ENCODE measurements at places on chromosomes 13 and 19.
A peak's percentile ranks its signal among the peaks of the same experiment; 100 is the strongest.

GRCh38 chr13:101627556-101627943 lies 175.1 kb downstream of the ITGBL1 start:
- no peak for DNase-seq

- DNase-seq, result no peak
Observed at GRCh38 chr19:13297023-13297422, 146.8 kb downstream of the IER2 start.

DNA sequence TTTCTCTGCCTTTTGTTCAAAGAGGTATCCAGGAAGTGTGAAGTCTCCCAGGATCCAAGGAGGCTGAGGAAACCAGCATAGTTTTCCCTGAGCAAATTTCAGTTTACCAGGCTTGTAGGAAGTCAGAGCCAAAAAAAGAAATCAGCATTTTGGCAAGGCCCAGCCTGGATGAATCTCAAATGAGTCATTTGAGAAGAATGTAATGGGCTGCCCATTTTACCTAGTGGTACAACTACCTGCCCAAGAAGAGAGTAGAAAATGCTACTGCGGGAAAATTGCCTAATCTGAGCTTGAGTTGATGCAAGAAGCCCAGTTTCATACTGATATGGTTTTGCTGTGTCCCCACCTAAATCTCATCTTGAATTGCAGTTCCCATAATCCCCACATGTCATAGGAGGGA lies 284.1 kb upstream of the ZNF507 start:
- DNase-seq, result no peak

- no peak for DNase-seq
Observed at GRCh38 chr19:45063851-45064801, 12.2 kb downstream of the ZNF296 start.

DNA sequence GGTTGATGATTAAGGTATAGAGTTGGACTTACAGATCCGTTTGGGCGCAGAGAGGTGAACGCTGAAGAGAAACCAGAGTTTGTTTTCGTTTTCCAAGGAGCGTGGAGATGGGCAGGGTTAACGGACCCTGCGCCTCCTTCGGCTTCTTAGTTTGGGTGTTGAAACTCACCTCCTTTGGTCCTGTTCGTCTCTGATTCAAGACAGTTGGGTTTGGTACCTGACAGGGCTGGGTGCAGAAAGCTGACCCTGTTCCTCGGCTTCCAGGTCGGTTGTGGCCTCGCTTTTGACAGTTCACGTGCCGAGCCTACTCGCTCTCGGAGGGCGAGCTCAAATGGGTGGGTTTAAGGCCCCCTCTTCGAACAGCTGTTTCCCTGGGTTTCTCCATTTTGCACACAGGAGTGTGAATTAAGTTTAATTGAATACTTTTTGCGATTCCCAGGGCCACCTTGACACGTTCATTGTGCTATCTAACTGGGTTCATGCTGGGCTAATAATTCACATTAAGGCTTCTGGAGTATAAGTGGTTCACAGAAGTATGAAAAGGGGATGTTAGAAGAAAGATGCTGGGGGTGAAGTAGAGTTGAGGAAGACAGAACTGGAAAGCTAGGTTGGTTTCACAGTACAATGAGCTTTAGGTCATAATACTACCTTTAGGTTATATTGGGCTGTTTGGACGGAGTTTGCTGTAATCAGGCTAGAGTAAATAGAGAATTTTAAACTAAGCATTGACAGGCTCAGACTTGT lies 638 bp downstream of the USPL1 start:
- peak; percentile 14 for DNase-seq

DNA sequence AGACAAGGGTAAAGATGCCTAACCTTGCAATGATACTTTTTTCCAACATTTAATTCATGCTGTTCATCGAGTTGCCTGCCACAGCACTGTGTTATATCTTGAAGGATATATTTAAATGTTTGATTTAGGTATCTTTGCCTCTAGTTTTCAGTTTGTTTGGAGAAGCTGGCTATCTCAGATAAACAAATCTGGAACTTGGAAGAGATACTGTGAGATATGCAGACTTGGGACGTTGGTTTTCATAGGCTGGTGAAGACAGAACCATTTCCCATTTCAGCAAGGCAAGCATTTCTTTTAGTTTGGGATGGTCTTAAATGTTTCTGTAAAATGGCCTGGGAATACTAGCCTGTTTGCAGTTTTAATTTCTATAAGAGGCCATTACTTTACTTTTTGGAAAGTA lies 3.3 kb downstream of the RNASEH2B start:
- DNase-seq, result no peak

DNA sequence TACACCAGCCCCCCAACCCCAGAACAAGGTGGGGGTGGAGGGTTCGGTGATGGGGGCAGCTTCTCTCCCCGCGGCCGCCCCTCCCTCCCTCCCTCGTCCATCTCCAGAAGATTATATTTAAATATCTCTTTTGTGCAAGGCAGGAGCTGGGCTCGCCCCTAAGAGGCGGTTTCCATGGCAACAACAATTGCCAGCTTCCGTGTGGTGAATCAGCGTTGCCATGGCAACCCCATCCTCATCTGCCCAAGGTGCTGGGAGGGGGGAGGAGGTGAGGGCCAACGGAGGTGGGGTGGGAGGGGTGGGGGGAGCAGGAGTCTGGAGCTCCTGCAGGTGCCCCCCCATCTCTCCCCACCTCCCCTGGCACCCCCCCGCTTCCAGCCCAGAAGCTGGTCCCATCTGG lies 46.4 kb downstream of the CELF5 start:
- DNase-seq, result no peak

DNA sequence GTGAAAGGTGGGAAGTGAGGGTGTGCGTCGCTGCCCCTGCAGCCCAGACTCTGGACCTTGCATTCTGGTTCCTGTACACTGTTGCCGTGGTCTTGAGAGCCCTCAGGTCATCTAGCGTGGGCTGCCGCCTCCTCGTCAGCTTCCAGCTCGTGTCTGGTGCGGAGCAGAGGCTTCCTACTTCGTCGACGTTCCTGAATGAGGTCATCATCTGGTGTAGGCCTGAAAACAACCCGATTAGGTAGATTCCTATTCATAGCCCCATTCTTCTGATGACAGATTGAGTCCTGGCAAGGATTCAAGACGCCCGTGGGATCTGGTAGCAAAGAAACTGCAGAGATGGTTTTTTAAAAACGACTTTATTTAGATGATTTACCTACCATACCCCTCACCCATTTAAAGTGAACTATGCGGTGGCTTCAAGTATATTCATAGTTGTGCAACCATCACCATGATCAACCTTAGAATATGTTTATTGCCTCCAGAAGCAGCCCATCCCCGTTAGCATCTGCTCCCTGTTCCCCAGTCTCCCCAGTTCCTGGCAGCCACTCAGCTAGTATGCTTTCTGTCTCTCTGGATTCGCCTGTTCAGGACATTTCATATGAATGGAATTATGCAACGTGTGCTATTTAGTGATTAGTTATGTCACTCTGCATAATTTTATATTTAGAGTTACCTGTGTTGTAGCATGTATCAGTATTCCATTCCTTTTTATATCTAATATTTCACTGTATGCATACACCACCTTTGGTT lies 13.8 kb downstream of the NAXD start:
- DNase-seq, result no peak

GRCh38 chr19:14434543-14435319 lies 1.6 kb downstream of the PKN1 start:
- DNase-seq, result peak; percentile 47

- no peak for DNase-seq
Observed at GRCh38 chr13:104645786-104646185, 1579.6 kb upstream of the SLC10A2 start.

- DNase-seq, result no peak
Observed at GRCh38 chr13:45040622-45041021, 51.3 kb downstream of the GPALPP1 start.

GRCh38 chr13:111043575-111043982 lies 71.5 kb upstream of the ARHGEF7 start:
- no peak for DNase-seq
